Fibroblast of gingiva (primary cell): ENCODE measurements at places on chromosomes 13 and 19.

DNA sequence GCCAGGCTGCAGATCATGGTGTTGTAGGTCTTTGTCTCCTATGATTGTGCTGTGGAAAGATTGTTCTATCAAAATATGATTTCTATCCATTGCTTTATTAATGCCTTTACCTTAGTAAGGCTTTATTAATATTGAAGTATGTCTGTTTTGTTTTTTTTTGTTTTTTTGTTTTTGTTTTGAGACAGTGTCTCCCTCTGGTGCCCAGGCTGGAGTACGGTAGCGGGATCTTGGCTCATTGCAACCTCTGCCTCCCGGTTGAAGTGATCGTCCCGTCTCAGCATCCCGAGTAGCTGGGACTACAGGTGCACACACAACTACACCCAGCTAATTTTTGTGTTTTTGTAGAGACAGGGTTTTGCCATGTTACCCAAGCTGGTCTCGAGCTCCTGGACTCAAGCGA lies 7.7 kb downstream of the IRGC start:
- no peak for DNase-seq

GRCh38 chr13:99046851-99047250 lies 69.0 kb upstream of the DOCK9 start:
- DNase-seq = no peak

GRCh38 chr19:51702103-51702824 lies 9.1 kb downstream of the SPACA6 start:
- peak; percentile 51 for DNase-seq

DNA sequence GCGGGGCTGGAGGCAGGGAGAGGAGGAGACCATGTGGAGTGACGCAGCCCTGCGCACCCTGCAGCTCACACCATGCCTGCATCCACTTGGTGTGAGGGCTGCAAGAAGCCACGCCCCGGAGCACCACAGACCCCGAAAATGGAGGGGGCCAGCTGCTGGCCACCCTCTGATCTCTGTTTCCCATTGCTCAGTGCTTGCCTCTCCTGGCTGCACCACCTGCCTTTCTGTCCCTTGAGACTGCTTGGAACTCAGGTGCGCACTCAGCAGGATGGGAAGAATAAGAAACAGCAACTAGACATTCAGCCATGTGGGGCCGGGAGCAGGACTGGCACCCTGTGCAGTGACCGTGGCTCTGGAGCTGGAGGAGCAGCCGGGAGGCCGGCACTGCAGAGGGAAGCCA lies 64.0 kb downstream of the ANKRD10 start:
- DNase-seq = no peak

- DNase-seq = no peak
Observed at GRCh38 chr13:97364031-97364430, 69.9 kb upstream of the RAP2A start.

- peak; percentile 87 for DNase-seq
Observed at GRCh38 chr13:37681281-37682032, 82.9 kb upstream of the POSTN start.

DNA sequence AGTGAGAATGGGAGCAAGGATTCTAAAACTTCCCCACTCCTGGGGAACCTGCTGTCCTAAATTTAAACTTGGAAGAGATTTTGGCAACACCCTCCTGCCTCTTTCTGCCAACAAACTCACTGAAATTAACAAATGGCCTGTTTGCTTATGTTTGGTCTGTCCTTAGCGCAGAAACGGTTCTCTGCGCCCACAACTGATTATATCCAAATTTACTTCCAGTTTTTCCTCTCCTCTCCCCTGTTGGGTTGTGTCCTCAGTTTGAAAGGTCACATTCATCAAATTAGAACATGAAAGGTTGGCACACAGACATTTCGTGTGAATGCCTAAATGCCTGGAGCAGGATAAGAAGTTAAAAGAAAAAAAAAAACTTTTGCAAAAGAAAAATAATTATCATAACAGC lies 56.4 kb upstream of the MRI1 start:
- DNase-seq = peak; percentile 23

- no peak for DNase-seq
Observed at GRCh38 chr19:3333020-3333583, 33.3 kb upstream of the NFIC start.

- no peak for DNase-seq
Observed at GRCh38 chr19:15516363-15516762, 8.0 kb downstream of the CYP4F22 start.

GRCh38 chr13:67776151-67776550 lies 546.0 kb upstream of the PCDH9 start:
- no peak for DNase-seq

- peak; percentile 50 for DNase-seq
Observed at GRCh38 chr19:3360421-3361383, 5.7 kb upstream of the NFIC start.

GRCh38 chr19:54902061-54902460 lies 3.9 kb upstream of the NCR1 start:
- no peak for DNase-seq

GRCh38 chr19:47352095-47352494 lies 3.0 kb downstream of the DHX34 start:
- DNase-seq = no peak

GRCh38 chr13:36549126-36549702 lies 116.9 kb downstream of the CCNA1 start:
- no peak for DNase-seq

- DNase-seq = peak; percentile 49
Observed at GRCh38 chr19:47573071-47574026, at the start of gene ZNF541. Gene ZNF541, minus strand, starts transcription at chr19:47573148. Its CDS starts 17,292 bp downstream, at chr19:47555856.

DNA sequence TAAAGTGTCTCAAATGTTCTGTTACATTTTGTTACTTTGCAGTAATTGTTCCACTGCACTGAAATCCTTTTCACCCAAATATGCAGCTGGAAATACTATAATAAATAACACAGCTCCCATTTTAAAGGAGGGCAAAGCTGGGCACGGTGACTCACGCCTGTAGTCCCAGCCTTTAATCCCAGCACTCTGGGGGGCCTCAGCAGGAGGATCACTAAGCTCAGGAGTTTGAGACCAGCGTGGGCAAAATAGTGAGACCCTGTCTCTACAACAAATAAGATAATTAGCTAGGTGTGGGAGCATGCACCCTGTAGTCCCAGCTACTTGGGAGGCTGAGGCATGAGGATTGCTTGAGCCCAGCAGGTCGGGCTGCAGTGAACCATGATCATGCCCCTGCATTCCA lies 7.5 kb upstream of the UBAC2 start:
- DNase-seq = no peak

DNA sequence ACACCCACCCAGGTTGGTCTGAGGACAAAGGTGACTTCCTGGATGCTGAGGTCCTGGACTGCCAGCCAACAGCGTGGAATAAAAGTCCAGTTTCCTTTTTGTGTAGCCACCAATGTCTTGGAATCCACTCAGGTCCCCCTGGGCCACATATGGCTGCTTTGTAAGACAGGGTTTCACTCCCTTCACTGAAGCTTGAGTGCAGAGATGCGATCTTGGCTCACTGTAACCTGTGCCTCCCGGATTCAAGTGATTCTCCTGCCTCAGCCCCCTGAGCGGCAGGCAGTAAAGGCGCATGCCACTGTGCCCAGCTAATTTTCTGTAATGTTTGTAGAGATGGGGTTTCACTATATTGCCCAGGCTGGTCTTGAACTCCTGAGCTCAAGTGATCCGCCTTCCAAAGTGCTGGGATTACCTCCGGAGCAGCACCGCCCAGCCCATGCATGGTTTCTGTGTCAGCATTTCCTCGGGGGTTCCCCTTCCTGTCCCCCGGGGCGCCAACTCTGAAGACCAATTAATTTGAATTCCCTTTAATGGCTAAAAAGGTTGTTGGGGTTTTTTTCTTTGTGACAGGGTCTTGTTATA lies 17.5 kb downstream of the KANK2 start:
- no peak for DNase-seq

DNA sequence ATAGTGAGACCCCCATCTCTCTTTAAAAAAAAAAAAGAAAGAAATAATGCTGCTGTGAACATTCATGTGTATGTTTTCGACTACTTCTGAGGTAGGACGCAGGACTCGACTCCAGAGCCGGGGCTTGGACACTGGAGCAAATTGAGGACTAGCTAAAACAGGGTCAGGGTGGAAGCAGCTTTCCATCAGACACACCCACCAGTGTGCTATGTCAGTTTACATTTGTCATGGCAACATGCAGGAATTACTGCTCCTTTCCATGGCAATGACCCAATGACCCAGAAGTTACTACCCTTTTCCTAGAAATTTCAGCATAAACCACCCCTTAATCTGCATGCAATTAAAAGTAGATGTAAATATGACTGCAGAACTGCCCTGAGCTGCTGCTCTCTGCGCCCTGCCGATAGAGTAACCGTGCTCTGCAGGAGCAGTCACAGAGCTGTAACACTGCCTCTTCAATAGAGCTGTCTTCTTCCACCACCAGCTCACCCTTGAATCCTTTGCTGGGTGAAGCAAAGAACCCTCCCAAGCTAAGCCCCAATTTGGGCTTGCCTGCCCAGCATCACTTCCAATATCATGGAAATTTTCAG lies 61.6 kb upstream of the ZNF599 start:
- no peak for DNase-seq

DNA sequence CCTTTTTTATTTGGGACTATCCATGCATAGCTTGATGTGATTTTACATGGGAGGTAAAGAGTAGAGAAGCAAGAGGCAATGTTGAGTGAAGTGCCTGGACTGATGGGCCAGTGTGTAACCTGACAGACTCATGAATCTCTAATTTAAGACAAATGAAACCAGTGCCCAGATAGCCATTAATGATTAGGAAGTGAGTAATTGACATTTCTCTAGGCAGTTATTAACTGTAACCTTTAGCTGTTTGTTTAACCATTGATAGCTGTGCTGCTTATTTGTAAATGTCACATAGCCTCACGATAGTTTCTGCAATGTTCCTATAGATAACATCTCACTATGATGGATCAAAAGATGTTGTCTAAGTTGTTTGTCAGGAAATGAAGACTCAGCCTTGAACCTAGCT lies 1047.5 kb upstream of the SPRY2 start:
- no peak for DNase-seq

- DNase-seq = peak; percentile 24
Observed at GRCh38 chr13:93736081-93736480, 509.5 kb downstream of the GPC6 start.

DNA sequence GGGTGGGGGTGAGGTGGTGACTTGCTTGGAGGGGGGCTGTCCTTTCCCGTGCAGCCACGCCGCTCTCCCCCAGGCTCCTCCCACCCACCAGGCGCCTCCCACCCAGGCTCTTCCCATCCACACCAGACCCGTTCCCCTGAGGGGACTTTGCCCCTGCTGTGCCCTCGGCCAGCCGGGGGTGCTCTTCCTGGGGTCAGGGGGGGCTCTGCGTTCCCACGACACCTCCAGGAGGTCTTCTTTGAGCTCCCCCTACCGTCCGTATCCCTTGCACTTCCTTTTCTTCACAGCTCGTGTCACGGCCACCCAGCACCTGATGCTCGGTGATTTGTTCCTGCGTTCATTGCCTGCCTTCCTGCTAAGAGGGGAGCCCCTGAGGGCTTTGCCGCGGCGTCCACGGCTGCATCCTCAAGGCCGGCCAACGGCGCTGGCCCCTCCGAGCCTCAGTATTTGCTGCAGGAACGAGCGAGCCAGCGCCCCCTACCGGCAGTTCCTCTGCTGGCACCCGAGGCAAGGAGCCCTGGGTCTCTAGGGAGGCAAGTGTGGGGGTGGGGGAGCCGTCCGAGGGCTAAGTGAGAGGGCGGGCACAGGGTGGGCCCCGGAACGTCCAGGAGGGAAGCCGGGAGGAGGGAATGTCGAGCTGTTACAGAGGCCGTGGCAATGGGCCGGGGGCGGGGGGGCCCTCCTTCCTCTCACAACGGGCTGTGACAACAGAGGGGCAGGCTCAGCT lies 11.8 kb downstream of the LRRC4B start:
- DNase-seq = peak; percentile 39

DNA sequence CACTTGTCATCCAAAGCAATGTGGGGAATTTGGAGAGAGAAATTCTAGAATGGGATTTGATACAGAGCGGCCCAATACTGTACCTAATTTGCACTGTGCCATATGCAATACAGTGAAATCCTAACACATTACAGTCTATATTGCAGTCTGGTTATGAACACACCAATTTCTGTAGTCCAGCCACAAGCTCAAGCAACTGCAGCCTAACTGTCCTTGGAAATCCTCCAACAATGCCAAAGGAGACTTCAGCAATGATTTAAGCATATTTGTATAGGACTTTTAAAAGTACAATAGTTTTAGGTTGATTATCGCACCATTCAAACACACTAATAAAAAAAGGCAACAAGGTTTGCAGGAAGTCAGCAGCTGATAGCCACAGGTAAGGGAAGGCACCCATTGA lies 17.3 kb downstream of the DIAPH3 start:
- DNase-seq = peak; percentile 67

DNA sequence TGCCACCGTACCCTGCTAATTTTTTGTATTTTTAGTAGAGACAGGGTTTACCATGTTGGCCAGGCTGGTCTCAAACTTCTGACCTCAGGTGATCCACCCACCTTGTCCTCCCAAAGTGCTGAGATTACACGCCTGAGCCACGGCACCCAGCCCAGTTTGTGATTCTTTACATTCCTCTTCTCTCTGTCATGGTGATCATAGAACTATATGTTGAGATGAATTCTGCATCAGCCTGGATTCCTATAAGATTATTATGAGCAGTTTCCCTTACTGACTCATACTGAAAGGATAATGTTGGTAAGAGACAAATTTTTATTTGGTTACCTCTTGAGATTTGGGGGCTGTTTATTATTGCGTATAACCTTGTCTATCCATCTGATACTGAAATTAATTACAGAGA lies 121.5 kb upstream of the CSNK1A1L start:
- no peak for DNase-seq

DNA sequence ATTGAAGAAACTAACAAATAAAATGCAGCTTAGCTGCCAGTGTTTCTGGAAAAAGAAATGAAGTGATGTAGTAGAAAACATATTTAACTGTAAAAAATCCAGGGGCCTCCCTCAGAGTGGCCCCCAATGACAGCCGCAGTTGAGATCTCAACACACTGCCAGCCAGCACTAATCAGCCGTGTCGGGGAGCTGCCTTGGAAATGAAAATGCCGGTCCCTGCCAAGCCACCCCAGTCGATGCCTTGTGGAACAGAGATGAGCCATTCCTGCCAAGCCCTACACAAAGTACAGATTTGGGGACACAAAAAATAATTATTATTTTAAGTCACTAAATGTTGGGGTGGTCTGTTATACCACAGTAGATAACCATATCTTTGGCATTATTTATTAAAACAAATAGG lies 1342.4 kb downstream of the EFNB2 start:
- DNase-seq = no peak

GRCh38 chr13:45195421-45195820 lies 5.4 kb downstream of the KCTD4 start:
- DNase-seq = no peak

GRCh38 chr19:48768994-48769713 lies 13.8 kb downstream of the FGF21 start:
- DNase-seq = no peak

GRCh38 chr19:28463493-28464053 lies 749.4 kb downstream of the UQCRFS1 start:
- DNase-seq = no peak
